ENCODE measurements at places on chromosomes 7 and 10.

- no peak for DNase-seq
Measured at GRCh38 chr10:11227103-11227502, 209.4 kb downstream of the CELF2 start.

- peak; percentile 49 for DNase-seq
Measured at GRCh38 chr7:28062197-28062991, 118.2 kb downstream of the JAZF1 start.

DNA sequence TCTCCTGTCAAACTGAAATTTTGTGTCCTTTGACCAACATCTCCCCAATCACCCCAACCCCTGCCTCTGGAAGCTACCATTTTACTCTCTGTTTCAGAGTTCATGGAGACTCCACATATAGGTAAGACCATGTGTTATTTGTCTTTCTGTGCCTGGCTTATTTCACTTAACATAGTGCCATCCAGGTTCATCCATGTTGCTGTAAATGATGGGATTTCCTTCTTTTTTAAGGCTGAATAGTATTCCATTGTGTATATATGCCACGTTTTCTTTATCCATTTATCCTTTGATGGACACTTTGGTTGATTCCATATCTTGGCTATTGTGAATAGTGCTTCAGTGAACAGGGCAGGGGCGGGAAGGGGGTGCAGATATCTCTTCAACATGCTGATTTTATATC is 18.0 kb upstream of the FBXW4 start:
- no peak for DNase-seq

DNA sequence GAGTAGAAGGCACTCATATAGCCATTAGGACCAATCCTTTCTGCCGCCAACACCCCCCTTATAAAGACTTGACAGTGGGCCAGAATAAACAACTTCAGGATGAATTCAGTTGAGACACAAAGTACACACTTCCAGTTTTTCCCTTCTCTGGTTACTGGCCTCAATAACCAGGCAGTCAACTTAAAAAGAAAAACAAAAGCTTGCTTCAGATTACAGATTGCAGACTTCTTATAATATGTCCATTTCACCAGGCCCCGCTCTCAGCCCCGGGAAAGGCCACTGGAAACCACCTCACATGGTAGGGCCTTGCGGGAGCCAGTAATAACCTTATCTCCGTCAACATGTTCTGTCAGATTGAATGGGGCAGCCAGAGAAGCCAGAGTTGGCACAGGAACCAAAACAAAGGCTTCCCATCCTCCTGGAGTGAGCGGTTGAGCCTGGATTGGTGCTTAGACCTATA is 108.8 kb downstream of the EGFR start:
- DNase-seq: no peak

- DNase-seq: peak; percentile 46
Measured at GRCh38 chr7:106205621-106206222, 79.1 kb downstream of the NAMPT start.

- no peak for DNase-seq
Measured at GRCh38 chr10:126210051-126210651, 178.1 kb downstream of the ADAM12 start.

- DNase-seq: no peak
Measured at GRCh38 chr7:43211286-43211685, 98.8 kb downstream of the HECW1 start.

GRCh38 chr10:35019041-35020024 is 70.8 kb downstream of the CUL2 start:
- no peak for DNase-seq

DNA sequence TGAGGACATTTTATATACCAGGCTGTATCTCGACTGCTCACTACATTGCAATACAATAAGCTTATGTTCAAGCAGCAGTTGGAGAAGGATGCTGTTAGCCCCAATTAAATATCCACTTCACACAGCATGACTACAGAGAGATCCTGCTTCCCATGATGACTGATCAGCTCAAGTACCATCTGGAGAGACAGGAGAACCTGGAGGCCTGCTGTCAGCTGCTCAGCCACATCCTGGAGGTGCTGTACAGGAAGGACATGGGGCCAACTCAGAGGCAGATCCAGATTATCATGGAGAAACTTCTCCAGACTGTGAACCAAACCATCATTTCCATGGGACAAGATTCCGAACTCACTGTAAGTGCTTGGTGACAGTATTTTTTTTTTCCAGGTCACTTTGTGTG is 22.5 kb downstream of the RNF133 start:
- no peak for DNase-seq

DNA sequence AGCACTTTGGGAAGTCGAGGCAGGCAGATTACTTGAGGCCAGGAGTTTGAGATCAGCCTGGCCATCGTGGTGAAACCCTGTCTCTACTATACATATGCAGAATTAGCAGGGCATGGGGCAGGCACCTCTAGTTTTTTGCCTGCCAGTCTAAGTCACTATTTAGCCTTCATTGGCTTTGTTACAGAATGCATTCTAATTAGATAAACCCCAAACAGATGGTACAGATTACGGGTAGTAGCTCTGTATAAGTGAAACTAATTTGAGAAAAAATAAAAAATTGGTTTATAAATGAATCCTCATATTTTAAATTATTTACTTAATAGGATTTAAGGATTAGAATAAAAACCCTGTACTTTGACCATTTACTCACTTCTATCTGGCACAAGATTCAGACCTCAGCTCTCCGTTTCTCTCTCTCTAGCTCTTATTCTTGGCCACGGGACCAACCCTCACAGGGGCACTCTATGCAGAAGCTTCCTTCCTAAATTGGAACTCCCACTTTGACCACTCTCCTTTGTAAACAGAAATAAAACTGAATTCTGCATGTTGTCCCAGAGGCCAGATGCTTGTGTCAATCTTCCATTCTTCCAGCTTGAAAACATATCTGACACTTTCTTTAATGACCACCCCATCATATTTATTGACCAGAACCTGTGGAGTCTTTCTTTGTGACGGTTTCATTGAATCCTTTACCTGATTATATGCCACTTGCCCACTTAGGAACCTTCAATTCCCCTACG is 26.8 kb downstream of the BET1 start:
- no peak for DNase-seq

DNA sequence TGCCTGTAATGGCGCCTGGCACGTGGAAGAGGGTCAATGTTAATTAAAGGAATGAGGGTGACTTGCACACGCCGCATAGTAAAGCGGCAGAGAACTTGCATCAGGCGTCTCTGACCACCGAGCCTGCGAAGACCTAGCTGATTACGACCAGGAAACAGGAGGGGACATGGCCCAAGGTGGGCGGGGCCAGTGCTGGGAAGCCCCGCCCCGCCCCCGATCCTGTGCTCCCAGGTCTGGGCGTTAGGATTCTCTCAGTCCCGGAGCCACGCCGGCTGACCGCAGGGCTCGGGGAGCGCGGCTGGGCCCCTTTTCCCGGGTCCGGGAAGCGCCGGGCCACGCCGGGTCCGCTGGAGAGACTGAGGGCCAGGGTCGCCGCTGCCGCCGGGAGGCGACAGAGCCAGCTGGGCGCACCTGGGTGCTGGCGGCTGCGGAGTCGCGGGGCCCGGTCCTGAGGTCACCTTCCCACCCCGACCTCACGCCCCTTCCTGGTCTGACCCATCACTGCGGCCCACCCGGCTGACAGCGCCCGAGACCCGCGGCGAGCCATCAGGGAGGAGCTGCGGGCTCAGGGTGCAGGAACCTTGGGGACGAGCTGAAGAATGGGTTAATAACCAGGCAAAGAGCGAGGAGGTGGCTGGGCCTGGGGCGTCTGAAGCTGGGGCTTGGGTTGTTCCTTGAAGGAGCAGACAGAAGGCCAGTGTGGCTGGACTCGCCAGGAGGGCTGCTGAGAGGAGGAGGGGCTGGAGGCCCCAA is 23.0 kb upstream of the GRID1 start:
- peak; percentile 88 for DNase-seq

DNA sequence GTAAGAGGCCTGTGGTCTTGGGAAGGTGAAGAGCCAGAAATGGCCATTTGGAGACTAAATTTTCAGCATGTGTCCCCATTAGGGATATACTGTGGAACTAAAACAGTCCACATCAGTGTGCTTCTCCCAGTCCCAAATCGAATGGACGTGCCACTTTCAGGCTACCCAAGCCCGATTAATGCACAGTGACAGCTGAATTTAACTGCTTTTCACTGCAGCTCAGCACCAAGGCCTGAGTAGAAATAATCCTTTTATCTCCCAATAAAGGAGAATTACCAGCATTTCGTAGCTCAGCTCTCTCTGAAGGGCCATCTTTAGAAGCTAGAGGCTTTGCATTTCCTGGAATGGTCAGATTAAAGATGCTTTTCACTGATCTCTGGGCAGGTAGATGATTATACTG is 183.3 kb downstream of the NPSR1 start:
- no peak for DNase-seq

DNA sequence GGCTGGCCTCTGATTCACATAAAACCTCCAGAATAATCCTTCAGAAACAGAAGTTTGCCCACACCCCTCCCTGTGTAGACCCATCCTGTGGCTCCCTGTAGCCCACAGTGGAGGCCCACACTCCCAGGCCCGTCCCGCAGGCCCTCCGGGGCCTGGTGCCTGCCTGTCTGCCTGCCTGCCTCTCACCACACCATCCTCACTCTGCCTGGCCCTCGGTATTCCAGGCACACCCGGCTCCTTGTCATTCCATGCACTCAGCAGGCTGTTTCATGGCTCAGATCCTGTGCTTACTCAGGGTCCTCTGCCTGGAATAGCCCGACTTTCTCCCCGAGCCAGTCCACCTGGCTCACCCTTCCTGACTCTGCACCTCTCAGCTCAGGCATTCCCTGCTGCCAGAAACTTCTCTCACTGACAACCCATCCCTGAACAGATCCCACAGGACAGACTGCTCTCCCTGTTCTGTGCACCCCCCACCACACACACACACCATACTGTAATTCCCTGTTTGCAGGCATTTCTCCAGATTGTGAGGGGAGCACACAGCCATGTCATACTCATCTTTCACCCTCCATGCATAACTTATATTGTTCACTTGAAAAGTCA is 498.0 kb upstream of the ZMIZ1 start:
- DNase-seq: no peak

- no peak for DNase-seq
Measured at GRCh38 chr7:114264023-114264422, 150.6 kb upstream of the FOXP2 start.

- no peak for DNase-seq
Measured at GRCh38 chr7:74554178-74554577, 100.5 kb downstream of the GTF2IRD1 start.

- DNase-seq: no peak
Measured at GRCh38 chr7:28266402-28266801, 85.8 kb upstream of the JAZF1 start.
